ENCODE measurements at places on chromosomes 11 and 22.

- DNase-seq: no peak
These were observed 81.6 kb upstream of the CCDC90B start for GRCh38 chr11:83367745-83368144.

DNA sequence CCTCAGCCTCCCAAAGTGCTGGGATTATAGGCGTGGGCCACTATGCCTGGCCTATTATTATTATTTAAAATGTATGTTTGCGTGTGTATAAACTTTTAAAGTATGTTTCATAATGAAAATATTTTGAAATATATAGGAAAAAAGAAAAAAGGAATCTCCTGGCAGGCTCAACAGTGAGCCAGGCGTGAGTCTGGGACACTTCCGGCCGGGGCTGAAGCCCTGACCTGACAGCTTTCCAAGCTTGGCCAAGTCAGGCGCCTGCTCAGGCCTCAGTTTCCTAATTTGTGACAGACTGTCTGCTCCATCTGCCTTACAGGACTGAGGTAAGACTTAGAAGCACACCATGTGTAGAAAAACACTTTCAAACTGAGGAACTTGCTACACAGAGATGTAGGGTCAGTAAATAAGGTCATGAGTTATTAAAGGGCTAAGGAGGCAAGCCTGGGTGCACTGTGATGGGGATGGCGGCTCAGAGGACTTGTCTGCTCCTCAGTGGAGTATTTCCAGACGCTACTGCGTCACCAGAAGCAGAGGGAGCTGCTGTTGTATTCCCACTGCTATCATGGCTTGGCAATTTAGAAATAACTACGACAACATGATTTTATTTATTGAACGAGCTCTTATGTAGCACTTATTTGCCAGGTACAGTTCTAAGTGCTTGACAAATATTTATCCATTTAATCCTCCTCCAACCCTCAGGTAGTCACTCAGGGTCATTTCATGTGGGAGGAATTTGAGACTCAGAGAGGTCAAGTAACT, 100.1 kb downstream of the PRR5L start:
- DNase-seq: no peak

DNA sequence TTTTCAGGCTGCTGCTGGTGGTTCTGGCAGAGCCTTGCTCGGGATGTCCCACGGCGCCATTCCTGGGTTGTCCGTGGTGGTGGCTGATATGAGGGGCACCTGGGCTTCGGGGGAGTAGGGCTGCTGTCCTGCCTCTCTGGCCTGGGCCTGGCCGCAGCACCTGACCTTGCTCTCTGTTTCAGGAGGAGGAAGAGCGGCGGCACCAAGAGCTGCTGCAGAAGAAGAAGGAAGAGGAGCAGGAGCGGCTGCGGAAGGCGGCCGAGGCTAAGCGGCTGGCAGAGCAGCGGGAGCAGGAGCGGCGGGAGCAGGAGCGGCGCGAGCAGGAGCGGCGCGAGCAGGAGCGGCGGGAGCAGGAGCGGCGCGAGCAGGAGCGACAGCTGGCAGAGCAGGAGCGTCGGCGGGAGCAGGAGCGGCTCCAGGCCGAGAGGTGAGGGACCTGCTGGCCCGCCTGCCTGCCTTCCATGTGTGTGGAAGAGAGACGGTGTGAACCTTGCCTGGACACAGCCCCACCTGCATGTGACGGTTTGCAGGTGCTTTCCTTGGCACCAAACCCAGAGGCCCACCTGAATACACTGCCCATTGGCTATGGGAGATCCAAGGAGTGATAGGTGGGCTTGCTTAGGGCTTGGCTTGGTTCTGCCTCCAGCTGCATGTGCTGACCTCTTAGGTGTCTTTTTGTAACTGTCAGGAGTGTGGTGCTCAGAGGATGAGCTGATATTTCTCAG, 22.8 kb downstream of the INCENP start:
- DNase-seq: no peak

DNA sequence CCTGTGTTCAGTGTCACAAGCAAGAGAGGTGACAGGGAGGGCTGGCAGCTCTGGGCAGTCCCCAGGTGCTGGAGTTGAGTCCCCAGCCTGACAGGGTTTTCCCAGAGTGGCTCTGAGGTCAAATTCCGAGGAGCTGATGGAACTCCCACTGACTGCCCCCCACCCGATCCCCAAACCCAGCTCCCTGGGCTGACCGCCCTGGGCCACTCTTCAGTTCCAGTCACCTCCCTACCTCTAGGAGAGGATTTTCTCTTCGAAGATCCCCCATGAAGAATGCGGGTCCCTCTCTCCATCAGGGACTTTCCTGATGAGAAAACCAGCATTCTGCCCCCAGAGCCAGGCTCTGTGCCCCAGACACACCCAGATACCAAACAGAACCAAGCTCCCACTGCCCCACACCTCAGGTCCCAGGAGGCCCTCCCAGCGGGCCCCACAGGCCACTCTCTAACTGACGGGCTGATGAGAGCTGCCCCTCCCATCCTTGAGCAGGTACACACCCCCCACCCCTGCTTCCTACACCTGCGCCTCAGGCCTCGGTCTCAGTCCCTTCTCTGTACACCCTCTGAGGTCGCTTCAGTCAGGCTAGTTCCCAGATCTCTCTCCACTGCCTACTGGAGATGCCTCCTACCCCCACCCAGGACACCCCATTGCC, 12.1 kb upstream of the RAC2 start:
- no peak for DNase-seq

DNA sequence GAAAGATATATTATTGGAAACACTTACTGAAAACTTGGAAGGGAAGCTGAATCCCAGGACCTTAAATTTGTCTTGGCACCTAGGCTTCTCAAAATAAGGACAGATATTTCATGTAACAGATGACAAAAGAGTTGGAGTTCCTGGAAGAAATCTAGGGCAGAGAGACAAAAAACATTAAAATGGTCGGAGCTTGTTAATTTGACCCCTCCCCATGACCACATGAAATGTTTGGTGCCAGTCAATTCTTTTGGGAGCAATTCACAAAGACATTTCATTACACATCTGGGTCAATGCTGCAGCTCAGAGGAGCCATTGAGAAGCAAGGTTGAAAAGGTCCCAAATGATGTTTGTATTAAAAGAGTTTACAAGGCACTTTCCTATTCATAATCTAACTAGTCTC, 162.0 kb upstream of the GUCY1A2 start:
- DNase-seq: no peak

- DNase-seq: no peak
These were observed 47.9 kb downstream of the ASCL2 start for GRCh38 chr11:2222451-2222850.

DNA sequence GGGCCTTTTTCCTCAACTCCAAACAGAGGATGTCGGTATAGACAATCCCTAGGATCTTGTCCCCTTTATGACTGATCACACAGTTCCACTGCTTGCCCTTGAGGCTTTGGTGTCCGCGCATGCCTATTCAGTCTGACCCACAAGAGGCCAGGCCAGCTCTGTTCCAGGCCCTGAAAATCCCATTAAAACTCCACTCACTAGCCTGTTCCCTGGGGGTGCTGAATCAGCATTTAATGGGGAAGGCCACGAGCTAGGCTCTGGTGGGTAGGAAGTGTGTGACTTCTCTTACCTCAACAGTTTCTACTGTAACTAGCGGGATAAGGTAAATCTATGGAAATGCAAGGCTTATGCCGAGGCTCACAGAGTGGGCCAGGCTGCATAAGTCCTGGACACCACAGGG, 117.7 kb downstream of the PTPRJ start:
- DNase-seq: no peak

DNA sequence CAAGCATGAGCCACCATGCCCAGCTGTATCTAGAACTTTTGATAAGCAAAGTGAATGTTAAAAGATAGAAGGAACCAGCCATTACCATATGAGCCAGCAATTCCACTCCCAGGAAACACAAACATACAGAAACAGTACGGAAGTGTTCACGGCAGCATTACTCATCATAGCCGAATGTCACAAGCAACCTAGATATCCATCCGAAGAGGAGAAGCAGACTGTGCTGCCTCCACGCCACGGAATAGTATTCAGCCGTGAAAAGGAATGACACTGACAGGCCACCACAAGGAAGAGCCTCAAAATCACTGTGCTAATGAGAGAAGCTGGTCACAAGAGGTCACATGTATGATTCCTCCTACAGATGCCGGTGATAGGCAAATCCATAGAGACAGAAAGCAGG, 17.6 kb upstream of the MGAT3 start:
- peak; percentile 82 for DNase-seq

DNA sequence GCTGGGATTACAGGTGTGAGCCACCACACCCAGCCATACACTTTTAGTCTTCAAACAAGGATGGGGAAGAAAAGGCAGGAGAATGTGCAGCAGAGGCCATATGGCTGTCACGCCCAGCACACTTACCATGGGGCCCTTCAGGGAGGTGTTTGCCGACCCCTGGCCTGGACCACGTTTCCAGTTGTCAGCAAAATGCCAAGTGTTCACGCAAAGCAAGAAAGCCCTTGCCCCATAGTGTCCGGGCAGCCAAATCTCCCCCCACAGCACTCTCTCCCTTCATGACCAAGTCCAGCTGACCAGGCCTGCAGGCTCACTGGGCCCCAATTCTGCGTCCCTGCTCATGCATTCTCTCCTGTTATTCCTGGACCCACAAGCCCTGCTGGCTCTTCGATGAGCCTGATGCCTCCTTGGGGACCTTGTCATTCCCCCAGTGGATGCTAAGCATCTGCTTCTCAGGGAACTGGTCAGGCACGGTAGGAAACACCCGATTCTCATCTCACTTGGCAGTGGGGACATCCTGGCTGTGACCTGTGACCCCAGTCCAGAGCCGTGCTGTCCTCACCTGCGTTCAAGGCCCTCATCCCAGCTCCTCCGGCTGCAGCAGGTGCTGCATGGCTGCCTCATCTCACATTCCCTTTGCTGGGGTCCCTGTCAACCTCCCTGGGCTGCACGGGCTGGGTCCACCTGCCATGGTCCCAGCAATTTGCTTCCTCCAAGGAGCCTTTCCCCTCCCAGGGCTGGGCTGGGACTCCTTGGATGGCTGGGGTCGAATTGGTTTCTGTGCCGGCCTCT, 96.4 kb downstream of the CTTN start:
- no peak for DNase-seq

DNA sequence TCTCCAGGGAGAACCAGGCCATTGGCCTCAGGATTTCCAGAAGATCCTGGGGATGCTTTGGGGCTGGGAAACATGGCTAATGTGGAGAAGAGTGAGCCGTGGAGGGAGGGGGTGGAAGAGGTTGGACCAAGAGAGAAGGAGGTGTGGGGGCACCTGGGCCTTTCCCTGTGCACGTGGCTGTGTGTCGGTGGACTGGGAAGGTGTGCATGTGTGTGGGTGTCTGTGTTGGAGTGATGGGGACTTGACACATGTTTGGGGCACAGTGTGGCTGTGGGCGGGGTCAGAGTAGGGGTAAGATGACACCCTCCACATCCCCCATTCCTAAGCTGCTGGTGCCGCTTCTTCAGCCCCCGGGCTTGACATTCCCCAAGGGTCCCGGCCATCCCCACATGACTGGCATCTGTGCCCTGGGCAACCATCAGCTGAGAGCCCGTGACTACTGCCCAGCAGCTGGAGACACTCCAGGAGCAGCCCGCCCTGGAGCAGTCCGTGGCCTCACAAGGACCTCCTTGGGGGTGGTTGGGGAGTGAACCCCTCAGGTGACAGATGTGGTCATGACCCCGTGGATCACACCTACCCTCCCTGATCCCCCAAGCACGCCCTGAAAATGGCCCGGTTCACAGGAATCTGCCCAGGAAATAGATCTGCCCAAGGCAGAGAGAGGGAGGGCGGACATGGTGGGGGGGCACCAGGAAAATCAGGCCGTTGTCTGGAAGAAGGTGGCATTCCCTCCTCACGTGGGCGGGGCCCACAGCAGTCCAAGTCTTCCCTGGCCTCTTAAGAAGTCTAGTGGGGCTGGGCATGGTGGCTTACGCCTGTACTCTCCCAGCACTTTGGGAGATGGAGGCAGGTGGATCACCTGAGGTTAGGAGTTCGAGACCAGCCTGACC, 34.8 kb upstream of the SOX10 start:
- DNase-seq: no peak

DNA sequence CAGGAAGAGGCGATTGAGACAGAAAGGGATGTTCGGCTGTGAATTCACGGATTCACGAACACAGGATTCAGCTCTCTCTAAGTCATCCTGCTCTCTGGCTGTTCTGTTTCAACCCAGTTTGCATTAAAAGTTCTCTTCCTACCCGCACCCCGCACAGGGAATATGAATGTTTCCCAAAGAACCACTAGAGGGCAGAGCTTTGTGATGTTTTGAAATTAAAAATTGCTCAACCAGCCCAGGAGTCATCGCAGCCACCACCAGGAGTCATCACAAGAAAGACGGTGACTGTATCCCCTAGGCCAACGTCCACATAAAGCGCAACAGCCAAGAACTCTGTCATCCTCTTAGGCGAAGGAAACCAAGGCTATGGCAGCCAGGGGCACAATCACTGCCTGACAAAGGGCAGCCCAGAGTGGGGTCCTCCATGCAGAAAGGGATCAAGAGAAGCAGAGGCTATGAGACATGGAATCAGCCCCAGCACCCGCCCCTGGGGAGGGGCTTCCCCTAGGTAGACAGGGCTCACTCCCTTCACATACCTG, 122.4 kb downstream of the WT1 start:
- peak; percentile 89 for DNase-seq

- no peak for DNase-seq
These were observed 51.7 kb upstream of the RCN1 start for GRCh38 chr11:32039149-32039548.

- DNase-seq: no peak
These were observed 41.7 kb upstream of the BLID start for GRCh38 chr11:122157653-122158161.

GRCh38 chr11:33912405-33913361, 20.8 kb upstream of the LMO2 start:
- DNase-seq: peak; percentile 86

DNA sequence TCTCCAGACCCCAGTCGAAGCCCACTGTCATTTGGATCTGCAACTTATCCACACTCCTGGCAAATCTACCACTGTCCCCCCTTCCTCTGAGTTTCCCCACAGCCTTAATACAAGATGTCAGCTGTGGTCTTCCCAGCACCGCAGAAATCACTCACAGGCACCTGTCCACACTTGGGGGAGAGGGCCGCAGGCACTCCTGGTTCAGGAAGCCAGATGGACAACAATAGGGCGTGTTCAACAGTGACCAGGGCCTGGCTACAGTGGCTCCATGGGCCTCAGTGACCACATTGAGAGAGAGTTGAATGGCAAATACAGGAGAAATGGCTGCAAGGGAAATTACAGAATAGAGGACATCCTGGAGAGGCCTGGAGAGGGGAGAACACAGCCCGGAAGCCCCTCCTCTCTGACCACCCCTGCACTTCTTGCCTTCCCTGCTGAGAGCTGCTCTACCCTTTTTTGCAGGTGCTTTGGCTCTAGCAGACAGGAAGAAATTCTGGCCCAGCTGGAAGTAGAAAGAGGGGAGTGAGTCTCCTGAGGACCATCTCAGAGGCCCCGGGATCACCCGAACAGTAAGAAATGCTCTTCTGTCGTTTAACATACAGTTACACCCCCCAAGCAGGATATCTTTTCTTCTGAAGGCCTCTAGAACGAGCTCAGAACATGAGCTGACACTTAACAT, 164.6 kb downstream of the FEZ1 start:
- DNase-seq: no peak

GRCh38 chr11:63663809-63664208, 7.4 kb downstream of the ATL3 start:
- peak; percentile 63 for DNase-seq

GRCh38 chr11:119254239-119254638, 48.1 kb downstream of the CBL start:
- no peak for DNase-seq

Measured in fibroblast of pulmonary artery (primary cell).